ENCODE measurements at places on chromosomes 5 and 9. TPM values are rescaled to one million over a fixed set of nuclear protein-coding genes. Genes with fewer than 3 reads are reported as not detected.
A peak's percentile ranks its signal among the peaks of the same experiment; 100 is the strongest.

The PLPP6 gene
- 4.3 TPM for total RNA-seq

- peaks cover 2% of the 10 kb centered on the region for H3K4me1 ChIP-seq
- H3K27ac ChIP-seq: no peak overlapping the region
- no peaks in the 10 kb centered on the region for H3K27me3 ChIP-seq
- DNase-seq: no peak
Observed at GRCh38 chr5:180613188-180613813, 22.0 kb upstream of the SCGB3A1 start.

The SLC6A19 gene
- total RNA-seq: not detected

The VCAN gene
- 0.51 TPM for total RNA-seq

GRCh38 chr9:99491408-99492158, 269.5 kb downstream of the SEC61B start:
- H3K36me3 ChIP-seq: no peaks in the 10 kb centered on the region
- no peak for DNase-seq
- H3K4me3 ChIP-seq: no peak overlapping the region

GRCh38 chr9:71571186-71571585, 197.1 kb downstream of the CEMIP2 start:
- no peak overlapping the region for H3K4me3 ChIP-seq
- peaks cover 1% of the 10 kb centered on the region for H3K36me3 ChIP-seq
- no peak overlapping the region for H3K27ac ChIP-seq
- no peaks in the 10 kb centered on the region for H3K4me1 ChIP-seq
- no peak for DNase-seq

DNA sequence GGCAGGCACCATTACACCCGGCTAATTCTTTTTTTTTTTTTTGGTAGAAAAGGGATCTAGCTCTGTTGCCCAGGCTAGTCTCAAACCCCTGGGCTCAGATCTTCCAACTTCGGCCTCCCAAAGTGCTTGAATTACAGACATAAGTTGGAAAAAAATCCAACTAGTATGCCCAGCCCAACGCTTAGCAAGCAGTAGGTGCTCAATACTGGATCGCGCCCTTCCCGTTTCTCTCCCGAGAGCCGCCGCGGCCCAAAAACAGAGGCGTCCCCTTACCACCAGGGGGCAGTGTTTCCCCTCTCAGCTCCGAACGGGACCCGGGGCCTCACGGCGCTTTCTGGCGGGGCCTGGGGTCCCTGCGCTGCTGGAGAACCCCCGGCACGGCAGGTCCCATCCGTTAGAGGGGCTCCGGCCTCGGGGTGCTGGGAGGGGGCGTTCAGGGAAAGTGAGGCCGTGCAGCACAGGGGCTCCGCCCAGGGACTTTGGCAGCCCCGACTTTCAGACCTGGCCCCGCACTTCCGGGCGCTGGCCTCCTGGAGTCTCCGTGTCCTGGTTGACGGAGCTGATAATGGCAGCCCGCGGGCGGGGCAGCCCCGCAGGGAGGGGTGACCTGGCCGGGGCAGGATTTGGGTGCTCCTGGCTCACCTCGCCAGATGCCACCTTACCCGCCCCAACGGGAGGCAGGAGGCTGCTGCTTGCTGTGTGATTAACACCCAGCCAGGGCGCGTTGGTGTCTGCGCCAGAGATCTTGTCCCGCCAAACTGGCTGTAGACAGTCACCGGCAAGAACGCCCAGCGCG, 15.2 kb downstream of the PTGES start:
- no peak overlapping the region for H3K27ac ChIP-seq
- H3K4me3 ChIP-seq: peak overlapping the region; percentile 83
- peaks cover 14% of the 10 kb centered on the region for H3K4me1 ChIP-seq
- peak; percentile 92 for DNase-seq
- H3K27me3 ChIP-seq: no peaks in the 10 kb centered on the region
